ENCODE measurements at places on chromosomes 6 and 20.
A peak's percentile ranks its signal among the peaks of the same experiment; 100 is the strongest.

GRCh38 chr20:10733122-10733521 is 59.3 kb upstream of the JAG1 start:
- DNase-seq = no peak

DNA sequence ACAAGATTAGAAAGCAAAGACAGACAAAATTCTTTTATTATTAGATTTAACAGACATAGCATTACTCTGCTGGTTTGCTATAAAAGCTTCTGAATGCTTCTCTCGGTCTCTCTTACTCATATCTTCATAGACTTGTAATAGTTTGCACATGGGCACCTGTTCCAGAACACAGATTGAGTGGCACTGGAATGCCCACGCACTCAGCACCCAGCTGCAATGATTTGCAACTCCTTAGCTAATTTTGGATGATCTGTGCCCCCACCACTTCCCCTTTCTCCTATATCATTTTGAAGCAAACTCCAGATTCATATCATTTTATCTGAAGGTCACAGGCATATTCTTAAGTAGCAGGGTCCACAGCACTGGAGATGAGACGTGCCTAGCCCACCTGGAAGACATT is 148.8 kb downstream of the CFAP61 start:
- no peak for DNase-seq

- peak; percentile 45 for DNase-seq
These were observed 52.0 kb downstream of the RPP21 start for GRCh38 chr6:30396833-30397479.

- no peak for DNase-seq
These were observed 5.8 kb upstream of the SRPK1 start for GRCh38 chr6:35926509-35927215.

GRCh38 chr6:124073820-124074587 is 270.3 kb downstream of the NKAIN2 start:
- no peak for DNase-seq

GRCh38 chr6:7445101-7445500 is 55.5 kb downstream of the RIOK1 start:
- no peak for DNase-seq

Data from hypothalamus (tissue), 51 donors.